ENCODE measurements at places on chromosomes 7 and 10.

- no peak for DNase-seq
Measured at GRCh38 chr10:75469006-75469616, 37.7 kb downstream of the LRMDA start.

- DNase-seq, result no peak
Measured at GRCh38 chr7:43463401-43463980, 119.4 kb upstream of the STK17A start.

GRCh38 chr7:1065585-1066241 lies 21.4 kb downstream of the GPR146 start:
- DNase-seq, result no peak

- no peak for DNase-seq
Measured at GRCh38 chr10:70832221-70832620, 16.5 kb downstream of the SGPL1 start.

DNA sequence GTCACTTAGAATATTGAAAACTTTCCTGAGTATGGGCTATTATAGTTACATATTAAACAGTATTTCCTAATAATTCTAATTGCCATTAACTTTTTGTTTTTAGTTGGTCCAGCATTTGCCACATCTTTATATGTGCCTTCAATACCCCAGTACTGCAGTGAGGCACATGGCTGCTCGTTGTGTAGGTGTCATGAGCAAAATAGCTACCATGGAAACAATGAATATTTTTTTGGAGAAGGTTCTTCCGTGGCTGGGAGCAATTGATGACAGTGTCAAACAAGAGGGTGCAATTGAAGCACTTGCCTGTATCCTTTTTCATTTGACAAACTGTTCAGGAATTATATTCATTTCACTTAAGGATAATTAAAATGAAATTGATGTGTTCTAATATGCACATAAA lies 72.7 kb downstream of the BTAF1 start:
- no peak for DNase-seq

GRCh38 chr10:125103466-125103865 lies 56.9 kb downstream of the CTBP2 start:
- no peak for DNase-seq

DNA sequence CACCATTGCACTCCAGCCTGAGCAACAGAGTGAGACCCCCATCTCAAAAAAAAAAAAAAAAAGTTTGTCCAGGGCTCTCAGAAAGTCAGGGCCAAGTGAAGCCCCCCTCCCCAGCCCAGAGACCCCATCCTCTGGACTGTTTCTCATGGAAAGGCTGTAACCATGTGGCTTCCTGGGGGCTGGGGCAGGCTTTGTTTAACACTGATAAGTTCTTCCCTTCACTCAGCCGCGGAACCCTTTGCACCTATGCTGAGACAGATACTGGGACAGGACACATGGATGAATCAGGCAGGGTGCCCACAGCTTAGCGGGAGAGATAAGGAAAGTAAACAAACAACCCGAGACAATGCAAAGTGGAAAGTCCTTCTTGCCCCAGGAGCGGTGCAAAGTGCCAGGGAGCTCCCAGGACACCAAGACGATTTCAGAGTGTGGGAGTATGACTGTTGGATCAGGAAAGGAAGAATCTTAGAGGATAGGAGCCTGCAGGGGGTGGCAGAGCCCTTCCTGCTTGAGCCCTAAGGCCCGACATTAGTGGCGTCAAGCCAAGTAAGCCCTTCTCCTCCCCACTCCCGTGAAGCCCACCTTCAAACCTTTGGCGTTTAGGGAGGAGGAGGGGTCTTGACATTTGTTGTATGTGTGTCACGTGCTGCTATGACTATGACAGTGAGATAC lies 11.6 kb downstream of the MLXIPL start:
- no peak for DNase-seq

DNA sequence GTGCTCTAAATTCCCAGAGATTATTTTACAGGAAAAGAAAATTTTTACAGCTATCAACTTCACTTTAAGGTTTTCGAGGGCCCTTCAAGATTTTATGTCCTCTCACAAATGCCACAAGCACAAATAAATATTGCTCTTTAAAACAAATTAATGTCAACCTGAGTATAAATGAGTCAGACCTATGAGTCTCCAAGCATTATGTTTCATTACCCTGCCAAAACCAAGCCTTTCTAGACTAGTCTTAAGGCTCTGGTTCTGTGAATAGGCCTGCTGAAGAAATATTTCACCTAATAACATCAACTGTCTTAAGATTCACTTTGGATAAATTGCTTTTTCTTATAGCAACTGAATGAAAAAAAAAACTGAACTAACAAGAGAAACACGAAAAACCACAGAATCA lies 153.0 kb downstream of the PDE1C start:
- DNase-seq, result no peak

- no peak for DNase-seq
Measured at GRCh38 chr7:33452805-33453502, 323.6 kb downstream of the BBS9 start.

- no peak for DNase-seq
Measured at GRCh38 chr10:132292287-132293200, 15.2 kb downstream of the STK32C start.

All from cortex of kidney (tissue), 1 donor.